ENCODE measurements at places on chromosomes 6 and 20. TPM values are rescaled to one million over a fixed set of nuclear protein-coding genes. Genes with fewer than 3 reads are reported as not detected.

The CLPSL2 gene
- not detected for total RNA-seq

The LY86 gene
- total RNA-seq: not detected

The AIF1 gene
- total RNA-seq: not detected

The C6orf47 gene
- total RNA-seq: 28.4 TPM

Data from bronchial epithelial cell (primary cell).